Amniotic stem cell (primary cell): ENCODE measurements at places on chromosomes 12 and 14.

DNA sequence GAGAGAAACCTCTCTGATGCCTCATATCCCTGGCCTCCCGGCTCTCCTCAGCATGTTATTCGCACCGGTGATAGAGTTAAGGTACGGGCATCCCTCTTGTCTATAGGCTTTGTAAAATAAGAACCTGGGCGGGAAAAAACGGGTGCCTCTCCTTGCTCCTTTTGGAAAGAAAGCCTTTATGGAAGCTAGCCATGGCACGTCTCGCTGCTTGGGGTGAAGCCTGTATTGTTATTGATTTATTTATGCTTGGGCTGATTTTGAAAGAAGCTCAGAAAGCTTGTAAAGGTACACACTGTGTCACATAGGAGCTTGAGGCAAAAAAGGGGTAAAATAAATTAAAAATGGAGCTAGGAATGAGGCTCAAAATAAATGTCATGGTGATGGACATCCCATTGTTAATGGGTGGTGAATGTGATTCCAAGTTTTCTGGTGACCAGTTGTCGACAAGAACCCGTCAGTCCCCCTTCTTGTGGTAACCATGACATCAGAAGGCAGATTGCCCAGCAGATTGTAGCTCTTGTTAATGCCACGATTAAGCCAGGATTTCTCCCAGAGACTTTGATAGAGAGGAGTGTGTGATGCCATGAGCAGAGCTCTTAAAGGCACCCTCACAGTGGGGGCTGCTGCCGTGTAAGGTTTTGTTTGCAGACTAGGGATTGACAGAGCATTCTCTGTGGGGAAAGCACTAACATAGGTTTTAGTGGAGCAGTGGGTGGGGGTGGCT, 50.4 kb upstream of the ASPG start:
- no peak for DNase-seq

- DNase-seq: no peak
Observed at GRCh38 chr14:28762303-28762954, 4.2 kb upstream of the FOXG1 start.

GRCh38 chr12:18345021-18345735, 83.9 kb downstream of the PIK3C2G start:
- no peak for DNase-seq

GRCh38 chr12:2691345-2692071, 103.3 kb upstream of the FKBP4 start:
- DNase-seq: no peak

- DNase-seq: no peak
Observed at GRCh38 chr14:31419967-31420318, 407 bp downstream of the HEATR5A start.

DNA sequence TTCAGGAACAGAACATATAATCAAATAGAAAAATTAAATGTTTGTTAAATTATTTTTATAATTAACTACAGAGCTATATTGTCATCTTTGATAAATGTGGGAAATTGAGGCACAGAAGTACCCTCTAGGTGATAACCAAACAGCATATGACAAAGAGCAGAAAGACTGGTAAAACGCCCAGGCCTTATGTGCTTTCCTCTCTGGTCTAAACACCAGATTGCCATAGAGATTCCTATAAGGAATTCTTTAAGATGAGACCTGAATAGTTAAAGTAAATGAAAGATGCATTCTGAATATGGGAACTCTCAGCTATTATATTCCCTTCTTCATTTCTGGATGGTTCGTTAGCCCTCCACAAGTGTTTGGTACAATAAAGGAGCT, 140.0 kb upstream of the SOX5 start:
- no peak for DNase-seq

DNA sequence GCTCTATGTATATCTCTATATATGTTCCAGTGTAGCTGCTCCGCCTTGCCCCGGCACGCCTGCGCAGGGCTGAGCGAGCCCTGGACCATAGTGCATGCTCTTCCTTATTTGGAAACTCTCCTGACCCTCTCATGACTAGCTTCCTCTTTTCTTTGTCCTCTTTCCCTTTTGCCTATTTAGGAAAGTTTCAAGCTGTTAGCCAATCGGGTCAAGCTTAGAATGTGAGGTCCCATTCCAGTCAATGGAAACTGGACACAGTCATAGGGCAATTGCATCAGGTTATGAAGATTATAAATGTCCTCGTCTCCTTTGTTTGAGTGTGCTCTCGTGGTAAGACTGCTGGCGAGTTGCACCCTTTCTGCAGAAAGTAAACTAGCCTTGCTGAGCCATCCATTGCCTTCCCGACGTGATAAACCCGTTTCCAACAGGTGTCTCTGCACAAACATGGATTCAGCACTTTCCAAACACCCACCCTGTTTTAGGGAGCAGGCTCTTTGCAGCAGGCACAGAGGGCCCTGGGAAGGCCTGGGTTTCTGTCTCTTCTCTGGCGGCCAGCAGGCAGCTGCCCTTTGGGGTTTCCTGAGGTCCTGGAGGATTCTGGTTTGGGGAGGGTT, 30.9 kb downstream of the CCDC92 start:
- DNase-seq: no peak

DNA sequence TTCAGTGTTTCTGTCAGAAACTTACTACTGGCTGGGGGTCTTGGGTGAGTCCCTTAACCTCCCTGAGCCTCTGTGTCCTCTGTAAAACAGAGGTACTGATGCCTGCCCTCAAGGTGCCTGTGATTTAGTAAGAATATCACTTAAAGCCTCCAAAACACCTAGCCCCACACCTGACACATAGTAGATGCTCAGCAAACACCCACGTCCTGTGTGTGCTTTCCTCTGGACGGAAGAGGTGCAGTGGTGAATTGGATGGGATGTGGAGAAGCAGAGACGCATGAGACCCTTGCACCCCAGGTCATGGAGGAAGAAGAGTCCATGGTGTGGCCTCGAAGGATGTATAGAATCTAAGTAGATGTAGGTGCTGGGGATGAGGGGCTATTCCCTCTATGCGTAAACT, 110.6 kb downstream of the LGMN start:
- no peak for DNase-seq
